ENCODE measurements at places on chromosomes 16 and 17. TPM values are rescaled to one million over a fixed set of nuclear protein-coding genes. Genes with fewer than 3 reads are reported as not detected.

- H3K27me3 ChIP-seq: peaks cover 6% of the 10 kb centered on the region
- no peak overlapping the region for H3K27ac ChIP-seq
- H3K4me1 ChIP-seq: no peaks in the 10 kb centered on the region
- H3K4me3 ChIP-seq: no peak overlapping the region
Observed at GRCh38 chr16:79469999-79470398, 130.5 kb downstream of the MAF start.

DNA sequence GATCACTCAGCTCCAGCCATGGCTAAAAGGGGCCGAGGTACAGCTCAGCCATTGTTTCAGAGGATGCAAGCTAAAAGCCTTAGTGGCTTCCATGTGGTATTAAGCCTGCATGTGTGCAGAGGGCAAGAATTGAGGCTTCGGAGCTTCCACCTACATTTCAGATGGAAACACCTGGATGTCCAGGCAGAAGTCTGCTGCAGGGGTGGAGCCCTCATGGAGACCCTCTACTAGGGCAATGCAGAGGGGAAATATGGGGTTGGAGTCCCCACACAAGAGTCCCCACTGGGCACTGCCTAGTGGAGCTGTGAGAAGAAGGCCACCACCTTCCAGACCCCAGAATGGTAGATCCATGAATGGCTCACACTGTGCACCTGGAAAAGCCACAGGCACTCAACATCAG is 14.7 kb upstream of the PSMD11 start:
- H3K4me1 ChIP-seq: no peaks in the 10 kb centered on the region
- H3K27me3 ChIP-seq: no peaks in the 10 kb centered on the region
- peaks cover 8% of the 10 kb centered on the region for H3K36me3 ChIP-seq
- no peak overlapping the region for H3K4me3 ChIP-seq
- H3K27ac ChIP-seq: no peak overlapping the region

GRCh38 chr17:38898812-38899348 is 26.5 kb upstream of the LASP1NB start:
- DNase-seq: peak; percentile 94
- H3K4me3 ChIP-seq: peak overlapping the region; percentile 89
- peaks cover 59% of the 10 kb centered on the region for H3K4me1 ChIP-seq

DNA sequence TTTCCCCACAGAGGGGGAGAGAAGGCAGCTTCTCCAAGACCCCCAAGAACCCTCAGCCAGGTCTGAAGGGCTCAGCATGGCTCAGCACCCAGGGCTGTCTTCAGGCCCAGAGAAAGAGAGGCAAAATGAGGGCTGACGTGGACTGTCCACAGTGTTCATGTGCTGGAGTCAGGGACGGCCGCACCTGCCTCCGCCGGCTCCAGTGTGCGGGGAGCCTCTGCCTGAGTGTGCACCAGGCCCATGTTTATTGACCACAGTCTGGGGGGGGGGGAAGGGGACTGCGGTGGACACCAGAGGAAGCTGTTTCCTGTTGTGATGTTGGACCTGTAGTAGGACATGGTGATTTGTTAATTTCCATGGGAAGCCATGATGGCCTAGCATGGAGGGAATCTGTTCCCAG is 6.9 kb downstream of the MRM1 start:
- no peak overlapping the region for H3K4me3 ChIP-seq
- peaks cover 26% of the 10 kb centered on the region for H3K4me1 ChIP-seq
- peaks cover 6% of the 10 kb centered on the region for H3K36me3 ChIP-seq

- no peaks in the 10 kb centered on the region for H3K27me3 ChIP-seq
- H3K4me1 ChIP-seq: peaks cover 4% of the 10 kb centered on the region
- no peak for DNase-seq
- no peak overlapping the region for H3K27ac ChIP-seq
Observed at GRCh38 chr16:2082171-2082982, 34.6 kb downstream of the TSC2 start.

GRCh38 chr16:56675685-56676210 is 6.1 kb downstream of the MT1H start:
- no peaks in the 10 kb centered on the region for H3K36me3 ChIP-seq
- peak; percentile 77 for DNase-seq
- H3K27me3 ChIP-seq: peaks cover 39% of the 10 kb centered on the region
- peak overlapping the region; percentile 53 for H3K4me3 ChIP-seq
- H3K4me1 ChIP-seq: peaks cover 22% of the 10 kb centered on the region
- peak overlapping the region; percentile 65 for H3K27ac ChIP-seq

- no peaks in the 10 kb centered on the region for H3K27me3 ChIP-seq
- no peak overlapping the region for H3K27ac ChIP-seq
- no peaks in the 10 kb centered on the region for H3K4me1 ChIP-seq
- DNase-seq: no peak
Observed at GRCh38 chr17:69103557-69104233, 38.0 kb downstream of the ABCA6 start.

GRCh38 chr17:1793447-1793806 is 31.6 kb downstream of the SERPINF1 start:
- no peaks in the 10 kb centered on the region for H3K4me1 ChIP-seq
- H3K27me3 ChIP-seq: no peaks in the 10 kb centered on the region
- no peak overlapping the region for H3K27ac ChIP-seq
- no peak for DNase-seq

DNA sequence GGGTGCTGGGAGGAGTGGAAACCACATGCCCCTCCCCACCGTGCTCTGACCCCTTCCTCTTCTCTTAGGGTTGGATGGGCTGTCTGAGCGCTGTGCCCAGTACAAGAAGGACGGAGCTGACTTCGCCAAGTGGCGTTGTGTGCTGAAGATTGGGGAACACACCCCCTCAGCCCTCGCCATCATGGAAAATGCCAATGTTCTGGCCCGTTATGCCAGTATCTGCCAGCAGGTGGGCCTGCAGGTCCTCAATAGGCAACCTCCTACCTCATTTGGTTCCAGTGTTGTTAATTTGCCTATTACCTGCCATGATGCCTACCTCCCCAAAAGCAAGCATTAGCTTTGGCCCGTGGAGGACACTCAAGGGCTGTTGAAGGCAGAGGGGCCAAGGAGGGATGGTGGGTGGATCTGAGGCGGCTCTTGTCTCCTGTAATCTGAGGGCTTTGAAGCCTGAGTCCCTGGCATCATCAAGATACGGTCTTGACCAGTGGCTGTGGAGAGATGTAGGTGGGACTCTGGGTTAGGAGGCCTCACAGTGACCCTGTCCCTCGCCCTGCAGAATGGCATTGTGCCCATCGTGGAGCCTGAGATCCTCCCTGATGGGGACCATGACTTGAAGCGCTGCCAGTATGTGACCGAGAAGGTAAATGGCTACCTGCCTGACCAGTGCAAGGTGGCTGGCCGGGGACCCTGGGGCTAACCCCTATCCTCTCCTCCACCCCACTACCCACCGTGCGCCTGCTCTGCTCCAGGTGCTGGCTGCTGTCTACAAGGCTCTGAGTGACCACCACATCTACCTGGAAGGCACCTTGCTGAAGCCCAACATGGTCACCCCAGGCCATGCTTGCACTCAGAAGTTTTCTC is 3.4 kb downstream of the ALDOA start:
- H3K27ac ChIP-seq: no peak overlapping the region
- peaks cover 20% of the 10 kb centered on the region for H3K4me1 ChIP-seq
- H3K4me3 ChIP-seq: no peak overlapping the region
- H3K27me3 ChIP-seq: no peaks in the 10 kb centered on the region
- H3K36me3 ChIP-seq: peaks cover 15% of the 10 kb centered on the region

DNA sequence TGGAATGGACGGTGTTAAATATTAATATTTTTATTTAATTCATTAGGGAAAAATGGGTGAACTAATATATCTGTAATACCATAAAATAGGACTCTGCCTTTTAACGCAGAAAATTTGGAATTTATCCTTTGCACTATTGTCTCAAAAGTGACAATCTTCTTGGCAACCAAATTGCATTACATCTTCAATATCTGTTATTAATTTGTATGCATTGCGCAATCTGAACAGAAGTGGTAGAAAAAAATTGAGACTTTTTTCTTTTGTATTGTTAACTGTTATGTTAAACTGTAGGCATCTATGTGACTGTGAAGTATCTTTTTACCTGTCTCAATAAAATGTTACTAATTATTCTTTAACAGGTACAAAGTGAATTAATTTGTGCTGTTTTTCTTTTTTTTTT is 55.6 kb downstream of the PPM1E start:
- H3K4me1 ChIP-seq: no peaks in the 10 kb centered on the region
- DNase-seq: no peak
- H3K27ac ChIP-seq: no peak overlapping the region
- no peaks in the 10 kb centered on the region for H3K36me3 ChIP-seq
- no peak overlapping the region for H3K4me3 ChIP-seq
- H3K27me3 ChIP-seq: peaks cover 30% of the 10 kb centered on the region

GRCh38 chr16:72023962-72024361 is 15.4 kb downstream of the DHODH start:
- H3K4me3 ChIP-seq: no peak overlapping the region
- DNase-seq: no peak
- no peaks in the 10 kb centered on the region for H3K4me1 ChIP-seq
- no peak overlapping the region for H3K27ac ChIP-seq
- H3K27me3 ChIP-seq: no peaks in the 10 kb centered on the region
- peaks cover 11% of the 10 kb centered on the region for H3K36me3 ChIP-seq

DNA sequence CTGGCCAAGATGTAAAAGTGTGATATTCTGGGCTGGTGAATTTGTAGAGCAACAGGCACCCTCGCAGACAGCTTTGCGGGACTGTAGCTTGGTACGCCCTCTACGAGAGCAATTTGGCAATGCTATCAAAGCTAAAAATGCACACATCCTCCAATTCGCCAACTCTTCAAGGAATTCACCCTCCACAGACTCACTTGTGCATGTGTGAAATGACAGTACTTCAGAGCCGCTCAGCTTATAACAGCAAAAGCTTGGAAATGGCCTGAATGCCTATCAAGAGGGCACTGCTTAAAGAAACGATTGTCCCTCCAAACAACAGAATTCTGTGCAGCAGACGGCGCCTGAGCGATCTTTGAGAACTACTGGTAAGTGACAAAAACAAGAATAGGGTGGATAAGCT is 130.8 kb downstream of the SDK2 start:
- no peak overlapping the region for H3K4me3 ChIP-seq
- no peak overlapping the region for H3K27ac ChIP-seq
- no peaks in the 10 kb centered on the region for H3K36me3 ChIP-seq

GRCh38 chr16:55500530-55501011 is 8.3 kb upstream of the LPCAT2 start:
- H3K27ac ChIP-seq: no peak overlapping the region

DNA sequence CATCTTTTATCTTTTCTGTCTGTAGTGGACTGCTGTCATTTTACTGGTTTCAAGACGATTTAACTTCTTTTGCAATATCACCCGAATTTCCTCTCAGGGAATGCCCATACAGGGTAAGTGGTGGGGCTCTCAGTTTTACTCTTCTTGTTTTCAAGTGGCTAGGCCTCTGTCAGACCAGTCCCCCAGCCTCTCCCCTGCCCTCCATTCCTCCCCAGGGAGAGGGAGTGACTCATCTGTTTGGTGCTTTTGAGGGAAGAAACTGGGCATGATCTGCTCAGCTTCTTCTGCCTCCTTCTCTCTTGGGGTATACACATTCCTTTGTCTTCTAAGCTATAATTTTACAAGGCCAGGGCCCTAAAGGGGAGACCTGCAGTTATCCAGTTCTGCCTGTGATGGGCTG is 332.0 kb downstream of the CBLN1 start:
- no peaks in the 10 kb centered on the region for H3K4me1 ChIP-seq
- H3K27ac ChIP-seq: no peak overlapping the region
- DNase-seq: no peak
- no peaks in the 10 kb centered on the region for H3K27me3 ChIP-seq
- H3K4me3 ChIP-seq: no peak overlapping the region

DNA sequence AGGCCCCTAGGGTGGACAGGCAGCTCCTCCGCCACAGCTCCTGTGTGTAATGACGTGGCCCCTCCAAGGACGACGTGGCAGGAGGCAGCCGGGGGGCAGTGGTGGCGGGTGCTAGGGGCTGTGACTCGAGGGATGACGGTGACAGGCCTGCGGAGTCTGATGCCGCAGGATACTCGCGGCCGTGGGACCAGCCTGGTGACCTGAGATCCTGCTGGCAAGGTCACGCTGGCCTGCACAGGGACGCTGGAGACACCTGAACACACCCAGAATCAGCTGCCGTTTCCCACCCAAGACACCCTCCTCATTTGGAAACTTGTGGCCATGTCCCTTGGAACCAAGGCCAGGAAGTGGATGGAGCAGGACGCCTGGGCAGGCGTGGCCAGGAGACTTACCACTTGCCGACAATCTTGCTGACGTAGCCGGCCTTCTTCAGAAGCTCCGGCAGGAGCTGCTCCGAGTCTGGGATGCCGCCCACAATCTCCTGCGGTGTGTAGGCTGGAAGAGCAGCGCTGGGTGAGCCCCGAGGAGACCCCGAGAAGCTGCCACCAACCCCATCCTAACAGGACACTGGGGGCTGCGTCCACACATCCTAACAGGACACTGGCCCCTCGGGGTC is 16.0 kb downstream of the GALNS start:
- DNase-seq: no peak
- no peaks in the 10 kb centered on the region for H3K27me3 ChIP-seq
- H3K4me3 ChIP-seq: no peak overlapping the region
- H3K27ac ChIP-seq: no peak overlapping the region
- H3K36me3 ChIP-seq: no peaks in the 10 kb centered on the region
- H3K4me1 ChIP-seq: no peaks in the 10 kb centered on the region

GRCh38 chr17:82345151-82345976 is 11.8 kb upstream of the SECTM1 start:
- H3K4me3 ChIP-seq: no peak overlapping the region
- no peak overlapping the region for H3K27ac ChIP-seq
- DNase-seq: no peak
- H3K36me3 ChIP-seq: no peaks in the 10 kb centered on the region
- no peaks in the 10 kb centered on the region for H3K4me1 ChIP-seq
- H3K27me3 ChIP-seq: peaks cover 4% of the 10 kb centered on the region

- H3K4me1 ChIP-seq: peaks cover 14% of the 10 kb centered on the region
- H3K4me3 ChIP-seq: no peak overlapping the region
- DNase-seq: no peak
- H3K36me3 ChIP-seq: no peaks in the 10 kb centered on the region
- no peak overlapping the region for H3K27ac ChIP-seq
Observed at GRCh38 chr17:43330876-43331639, 67.7 kb upstream of the ARL4D start.

- peak overlapping the region; percentile 77 for H3K4me3 ChIP-seq
- H3K4me1 ChIP-seq: peaks cover 80% of the 10 kb centered on the region
- peak overlapping the region; percentile 86 for H3K27ac ChIP-seq
- H3K36me3 ChIP-seq: peaks cover 6% of the 10 kb centered on the region
- H3K27me3 ChIP-seq: no peaks in the 10 kb centered on the region
Observed at GRCh38 chr17:45296003-45296832, 20.6 kb downstream of the MAP3K14 start.

- peaks cover 5% of the 10 kb centered on the region for H3K4me1 ChIP-seq
- peaks cover 9% of the 10 kb centered on the region for H3K36me3 ChIP-seq
- H3K4me3 ChIP-seq: no peak overlapping the region
- DNase-seq: no peak
- H3K27ac ChIP-seq: no peak overlapping the region
Observed at GRCh38 chr17:67753026-67753425, 35.3 kb downstream of the NOL11 start.

GRCh38 chr16:84718-85406 is 6.8 kb downstream of the MPG start:
- H3K4me1 ChIP-seq: peaks cover 19% of the 10 kb centered on the region
- no peaks in the 10 kb centered on the region for H3K27me3 ChIP-seq
- no peaks in the 10 kb centered on the region for H3K36me3 ChIP-seq
- H3K4me3 ChIP-seq: peak overlapping the region; percentile 50
- peak overlapping the region; percentile 84 for H3K27ac ChIP-seq

The HAS3 gene
- 0.36 TPM for total RNA-seq

The SOCS7 gene
- total RNA-seq: 14.2 TPM

The RNF166 gene
- 49.4 TPM for total RNA-seq

The PTX4 gene
- 0.39 TPM for total RNA-seq

The ABI3 gene
- 54.1 TPM for total RNA-seq

All from natural killer cell treated with Interleukin-12 subunit alpha and Interleukin-12 subunit beta and Interleukin-15 and Interleukin-18, amount 100 ng/mL, for 72 hours (primary cell).